Stimulated activated CD8-positive, alpha-beta memory T cell treated with anti-CD3 and anti-CD28 coated beads, Interleukin-2, amount 100 ng/mL, for 48 hours (primary cell): ENCODE measurements at places on chromosomes 5 and 9.

- DNase-seq, result no peak
These were observed 68.5 kb downstream of the KLHL3 start for GRCh38 chr5:137667341-137667740.

DNA sequence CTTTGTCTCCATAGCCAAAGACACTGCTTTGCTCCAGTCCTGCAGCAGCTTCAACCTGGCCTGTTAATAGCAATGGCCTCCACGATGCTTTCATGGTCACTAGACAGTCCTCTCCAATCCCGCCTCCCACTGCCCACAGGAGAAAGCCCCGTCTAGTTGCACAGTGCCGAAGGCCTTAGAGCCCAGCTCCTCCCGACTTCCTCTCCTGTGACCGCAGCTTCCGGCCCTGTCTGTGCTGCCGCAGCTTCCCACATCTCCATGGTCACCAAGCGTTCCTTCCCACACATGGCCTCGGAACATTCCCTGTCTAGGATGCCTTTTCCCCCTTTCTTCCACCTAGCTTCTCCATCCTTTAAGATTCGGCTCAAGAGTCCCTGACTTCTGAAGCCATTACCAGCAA, 23.4 kb downstream of the PCA3 start:
- DNase-seq, result no peak

DNA sequence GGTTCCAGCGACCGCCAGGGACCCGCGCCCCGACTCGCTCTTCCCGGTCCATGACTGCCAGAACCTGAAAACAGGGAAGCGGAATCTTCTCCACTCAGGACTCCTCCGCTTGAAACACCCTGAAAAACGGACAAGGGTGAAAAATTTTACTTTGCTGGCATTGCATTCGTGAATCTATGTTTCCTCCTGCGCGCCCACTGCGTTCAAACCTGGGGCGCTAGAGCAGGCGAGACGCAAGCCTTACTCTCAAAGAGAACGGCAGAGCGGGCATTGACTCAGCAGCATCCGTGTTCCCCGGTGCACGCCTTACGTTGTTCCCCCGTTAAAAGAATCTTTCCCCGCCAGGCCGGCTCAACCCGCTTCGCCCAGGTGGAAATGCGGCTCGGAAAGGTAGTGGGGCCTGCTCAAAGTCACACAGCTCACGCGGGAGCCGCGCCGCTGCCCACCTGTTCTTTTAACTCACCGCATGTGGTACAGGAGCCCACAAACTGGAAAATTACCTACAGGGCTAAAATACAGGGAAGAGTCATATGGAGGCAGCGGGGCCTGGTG, 999 bp upstream of the DRD1 start:
- no peak for DNase-seq

DNA sequence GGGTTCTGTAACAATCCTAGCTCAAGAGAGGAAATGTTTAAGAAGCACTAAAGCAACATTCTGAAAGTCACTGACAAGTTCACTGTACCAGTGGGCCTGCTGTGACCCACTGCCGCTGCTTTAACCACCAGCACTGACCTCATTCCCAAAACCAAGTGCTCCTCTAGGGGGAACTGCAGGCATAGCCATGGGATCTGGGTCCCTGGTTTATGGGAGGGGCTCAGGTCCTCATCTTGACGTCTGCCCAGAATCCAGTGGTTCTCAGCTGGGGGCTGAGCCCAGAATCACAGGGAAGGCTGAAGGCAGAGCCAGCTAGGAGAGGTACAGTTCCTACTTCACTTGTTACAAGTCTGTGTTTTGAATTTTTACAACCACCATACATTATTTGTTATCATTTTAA, 36.1 kb upstream of the SLC2A8 start:
- no peak for DNase-seq

- no peak for DNase-seq
These were observed 362.7 kb downstream of the GADD45G start for GRCh38 chr9:89967527-89967926.

GRCh38 chr5:31193591-31194467, at the start of gene CDH6:
TSS of gene CDH6 (plus strand) at chr5:31193686. CDS start at chr5:31267474, 73,788 bp downstream.
- DNase-seq, result no peak

GRCh38 chr5:9813305-9813704, 183.2 kb upstream of the TAS2R1 start:
- DNase-seq, result no peak

GRCh38 chr5:1465966-1466471, 20.8 kb upstream of the SLC6A3 start:
- no peak for DNase-seq

DNA sequence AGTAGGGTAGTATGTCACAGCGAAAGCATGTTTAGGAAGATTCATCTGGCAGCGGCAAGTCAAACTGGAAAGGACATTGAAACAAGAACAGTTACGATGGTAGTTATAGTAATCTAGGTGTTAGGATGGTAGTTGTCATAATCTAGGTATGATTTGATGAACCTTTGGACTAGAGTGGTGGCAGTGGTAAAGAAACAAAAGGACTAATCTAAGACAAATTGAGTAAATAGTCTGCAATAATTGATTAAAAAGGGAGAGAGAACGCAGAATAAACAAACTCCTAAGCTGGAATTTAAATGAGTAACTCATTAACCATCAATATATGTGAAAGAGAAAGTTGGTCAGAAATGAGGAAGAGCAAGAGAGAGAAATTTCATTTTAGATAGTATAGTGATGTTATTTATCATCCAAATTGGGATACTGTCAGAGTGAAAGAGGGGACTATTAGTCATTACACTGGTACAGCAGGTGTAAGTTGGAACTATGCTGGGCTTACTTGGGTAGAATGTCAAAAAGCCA, 56.8 kb downstream of the MTREX start:
- DNase-seq, result no peak

- DNase-seq, result no peak
These were observed 692.3 kb downstream of the PTPRD start for GRCh38 chr9:9920425-9921060.

DNA sequence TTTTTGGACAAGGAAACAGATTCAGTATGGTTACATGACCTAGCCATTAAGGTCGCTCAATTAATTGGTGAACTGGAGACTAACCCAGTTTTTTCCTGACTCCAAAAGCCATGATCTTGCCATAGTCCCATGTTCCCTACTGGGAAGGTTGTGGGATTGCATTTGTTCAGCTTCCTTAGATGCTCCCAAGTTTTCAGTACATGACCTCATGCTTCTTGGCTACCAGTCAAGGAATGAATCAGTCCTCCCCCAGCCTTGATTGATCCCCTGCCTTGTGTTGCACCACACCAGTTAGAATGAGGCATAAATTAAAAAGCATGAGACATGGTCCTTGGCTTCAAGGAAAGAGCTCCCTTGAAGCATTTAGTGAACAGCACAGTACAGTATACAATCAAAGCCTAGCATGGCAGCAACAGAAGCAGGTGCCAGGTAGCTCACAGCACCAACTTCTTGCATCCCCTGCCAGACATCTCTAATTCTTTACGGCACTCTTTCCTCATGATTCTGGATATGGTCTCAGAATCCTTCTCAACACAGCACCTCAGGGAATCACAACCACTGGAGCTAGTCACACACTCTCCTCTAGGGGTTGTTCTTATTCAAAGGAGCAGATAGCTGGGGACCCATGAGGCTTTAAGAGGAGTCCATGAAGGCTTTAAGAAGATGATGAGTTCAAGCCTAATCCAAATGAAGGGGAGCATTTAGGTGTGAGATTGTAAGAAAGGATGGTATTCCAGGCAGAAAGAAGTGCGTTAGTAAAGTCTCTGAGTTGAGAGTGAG, 295.5 kb upstream of the CLINT1 start:
- DNase-seq, result no peak

- no peak for DNase-seq
These were observed 6.0 kb upstream of the CCIN start for GRCh38 chr9:36163049-36163785.

- DNase-seq, result no peak
These were observed 28.0 kb upstream of the IRX2 start for GRCh38 chr5:2779459-2779858.

- no peak for DNase-seq
These were observed 195.5 kb downstream of the FRMD3 start for GRCh38 chr9:83342731-83343130.

GRCh38 chr5:171131497-171131896, 177.6 kb upstream of the TLX3 start:
- no peak for DNase-seq

DNA sequence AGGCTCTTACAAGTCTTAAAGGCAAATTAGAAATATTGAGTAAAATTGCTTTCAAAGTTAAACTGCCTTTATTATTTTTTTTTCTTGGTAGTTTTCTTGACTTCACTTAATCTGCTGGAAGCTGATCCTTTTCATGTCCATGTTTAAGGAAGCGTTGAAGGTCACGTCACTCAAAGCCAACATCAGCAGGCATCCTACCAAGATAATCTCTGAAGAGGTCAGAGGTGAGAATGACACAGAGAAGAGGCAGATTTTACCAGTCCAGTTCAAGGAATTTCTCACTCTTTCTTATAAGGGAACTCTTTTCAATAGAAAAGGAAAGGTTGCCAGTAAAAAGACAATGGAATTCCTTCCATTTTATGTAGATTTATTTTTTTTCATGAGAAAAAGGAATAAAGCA, 259.8 kb downstream of the ANXA1 start:
- no peak for DNase-seq

DNA sequence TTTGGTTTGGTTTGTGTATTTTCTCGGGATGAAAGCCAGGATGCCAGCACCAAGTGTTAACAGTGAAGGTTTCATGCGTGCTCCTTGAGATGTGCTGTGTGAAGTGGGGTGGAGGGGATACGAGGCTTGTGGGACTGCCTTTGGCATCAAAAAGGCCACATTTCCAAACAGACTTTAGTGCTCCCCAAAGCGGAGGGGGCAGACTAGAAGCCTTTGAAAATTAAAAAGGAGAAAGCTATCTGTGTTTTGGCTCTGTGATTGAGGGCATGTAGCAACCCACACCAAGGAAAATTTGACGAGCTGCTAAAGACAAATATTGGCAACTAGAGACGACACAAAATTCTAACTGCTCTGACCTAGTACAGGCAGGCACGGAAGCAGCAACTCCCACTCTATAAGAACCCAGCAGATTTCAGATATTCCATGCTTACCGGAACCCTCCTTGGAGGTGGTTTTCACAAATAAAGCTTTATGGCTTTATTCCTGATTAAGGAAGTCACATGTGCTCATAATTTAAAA, 154.5 kb downstream of the ARSB start:
- DNase-seq, result no peak

GRCh38 chr9:131807144-131807983, 67.5 kb upstream of the RAPGEF1 start:
- no peak for DNase-seq

DNA sequence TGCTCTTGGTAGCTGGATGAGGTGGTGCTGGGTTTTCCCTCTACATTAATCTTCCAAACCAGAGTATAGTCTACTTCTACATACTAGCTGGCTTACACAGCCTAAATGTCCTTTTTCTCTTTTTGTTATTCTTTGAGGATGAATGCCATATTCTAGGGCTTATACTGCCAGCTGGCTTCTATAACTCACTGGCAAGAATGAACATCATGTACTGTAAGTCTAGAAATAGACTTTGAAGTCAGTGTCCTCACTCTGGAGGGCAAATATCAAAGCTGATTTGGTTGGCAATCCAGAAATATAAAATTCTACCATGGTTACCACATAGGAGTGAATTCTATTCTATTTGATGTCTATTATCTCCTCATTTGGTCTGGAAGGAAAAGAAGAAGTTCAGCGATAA, 251.7 kb upstream of the TYRP1 start:
- DNase-seq, result no peak

GRCh38 chr5:15639288-15639687, 139.3 kb downstream of the FBXL7 start:
- no peak for DNase-seq

GRCh38 chr9:134558124-134558905, 83.3 kb upstream of the COL5A1 start:
- no peak for DNase-seq

- DNase-seq, result peak; percentile 66
These were observed 75.0 kb downstream of the STK10 start for GRCh38 chr5:172113036-172113435.

DNA sequence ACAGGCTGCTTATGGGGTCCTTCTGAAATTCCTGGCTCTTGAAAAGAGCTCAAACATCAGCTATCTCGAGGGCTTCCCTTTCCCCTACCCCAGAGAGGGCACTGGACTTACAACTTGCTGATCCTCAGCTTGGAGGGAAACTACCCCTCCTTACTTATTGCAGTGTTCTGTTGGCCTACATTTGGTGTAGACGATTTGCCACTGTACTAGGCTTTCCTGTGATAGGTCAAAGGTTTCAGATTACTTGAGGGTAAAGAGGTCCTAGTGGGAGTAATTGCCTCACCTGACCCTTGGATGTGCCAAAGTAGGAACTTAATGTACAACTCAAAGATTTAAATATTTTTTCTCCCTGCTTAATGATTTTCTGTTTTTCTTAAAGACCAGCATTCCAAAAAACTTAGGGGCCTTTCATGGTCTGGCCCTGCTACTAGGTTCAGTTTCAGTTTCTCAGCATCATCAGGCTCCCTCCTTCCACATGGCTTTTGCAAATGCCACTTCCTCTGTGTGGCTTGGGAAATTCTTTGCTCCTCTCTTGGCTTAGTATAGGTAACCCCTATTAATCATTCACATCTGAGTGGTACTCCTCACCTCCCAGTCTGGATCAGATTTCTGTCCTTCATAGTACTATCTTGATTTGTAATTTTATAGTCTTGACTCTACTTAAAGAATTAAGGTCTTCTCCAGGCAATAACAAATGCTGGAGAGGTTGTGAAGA, 32.4 kb downstream of the CYSTM1 start:
- no peak for DNase-seq

DNA sequence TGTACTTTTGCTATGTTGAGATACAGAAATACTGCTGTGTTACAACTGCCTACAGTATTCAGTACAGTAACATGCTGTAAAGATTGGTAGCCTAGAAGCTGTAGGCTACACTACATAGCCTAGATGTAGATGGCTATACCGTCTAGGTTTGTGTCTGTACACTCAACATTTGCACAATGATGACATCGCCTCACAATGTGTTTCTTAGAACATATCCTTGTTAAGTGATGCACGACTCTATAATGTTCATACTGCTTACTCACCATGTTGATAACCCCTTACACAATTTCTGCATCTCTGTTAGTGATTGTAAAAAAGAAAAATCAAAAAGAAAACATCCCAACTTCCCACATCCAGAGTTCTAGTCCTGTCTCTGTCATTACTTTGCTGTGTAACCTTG, 450.0 kb downstream of the CCDC171 start:
- no peak for DNase-seq

- no peak for DNase-seq
These were observed 35.5 kb downstream of the DDX46 start for GRCh38 chr5:134794082-134794481.

- no peak for DNase-seq
These were observed 103.5 kb upstream of the SIMC1 start for GRCh38 chr5:176134529-176135223.

DNA sequence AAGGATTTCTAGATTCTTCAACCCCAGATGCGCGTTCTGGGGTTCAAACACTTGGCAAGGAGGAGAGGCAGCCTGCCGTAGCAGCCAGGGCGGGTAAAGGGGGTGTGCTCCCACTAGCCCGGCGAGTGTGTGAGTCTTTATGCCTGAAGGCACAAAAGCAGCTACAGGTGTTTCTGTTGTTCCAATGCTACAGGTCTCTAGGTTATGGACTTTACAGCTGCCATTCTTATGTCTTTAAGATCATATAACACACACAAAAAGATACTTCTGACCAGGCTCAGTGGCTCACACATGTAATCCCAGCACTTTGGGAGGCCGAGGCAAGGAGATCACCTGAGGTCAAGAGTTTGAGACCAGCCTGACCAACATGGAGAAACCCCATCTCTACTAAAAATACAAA, 133.6 kb upstream of the RETREG1 start:
- no peak for DNase-seq
